ENCODE measurements at places on chromosomes 3 and 15. TPM values are rescaled to one million over a fixed set of nuclear protein-coding genes. Genes with fewer than 3 reads are reported as not detected.

SERPINI2 gene
- total RNA-seq = 0.25 TPM

IQSEC1 gene
- 28.2 TPM for total RNA-seq

- no peaks in the 10 kb centered on the region for H3K36me3 ChIP-seq
- no peak overlapping the region for H3K4me3 ChIP-seq
- no peaks in the 10 kb centered on the region for H3K27me3 ChIP-seq
- H3K4me1 ChIP-seq = no peaks in the 10 kb centered on the region
- H3K27ac ChIP-seq = no peak overlapping the region
Observed at GRCh38 chr3:38662544-38662943, 13.1 kb upstream of the SCN5A start.

DNA sequence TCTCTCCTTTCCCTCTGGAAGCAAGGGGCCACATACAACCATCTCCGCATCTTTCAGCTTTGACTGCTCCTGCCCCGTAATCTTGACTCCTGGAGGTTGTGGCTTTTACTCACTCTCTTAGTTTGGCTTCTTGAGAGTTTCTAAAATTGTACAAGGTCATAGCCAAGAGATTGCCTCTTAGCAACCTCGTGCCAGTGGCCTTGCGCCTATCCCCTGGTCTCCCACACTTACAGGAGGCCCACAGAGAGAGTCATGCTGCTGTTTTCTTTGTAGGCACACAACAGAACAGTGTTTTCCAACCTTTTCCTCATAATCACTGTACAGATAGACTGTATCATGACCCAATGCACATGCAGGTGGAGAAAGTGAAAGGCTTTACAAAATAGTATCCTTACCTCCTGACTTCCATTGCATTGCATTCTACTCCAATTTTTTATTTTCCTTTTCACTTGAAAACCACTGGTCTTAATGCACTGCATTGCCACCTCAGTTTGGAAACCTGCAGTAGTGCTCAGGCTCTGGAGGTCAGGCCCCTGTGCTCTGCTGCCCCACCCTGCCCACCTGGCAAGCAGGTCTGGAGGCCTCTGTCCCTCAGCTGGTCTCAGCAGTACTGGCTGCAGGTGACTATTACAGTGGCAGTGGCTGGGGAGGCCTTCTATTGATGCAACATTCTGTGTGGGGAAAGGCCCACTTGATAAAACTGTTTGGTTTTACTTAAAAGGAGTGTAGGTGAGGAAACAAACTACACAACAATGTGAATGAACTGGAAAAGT is 156.2 kb downstream of the DNAJB8 start:
- H3K36me3 ChIP-seq = no peaks in the 10 kb centered on the region
- H3K27me3 ChIP-seq = no peaks in the 10 kb centered on the region
- H3K4me3 ChIP-seq = no peak overlapping the region
- DNase-seq = no peak
- H3K27ac ChIP-seq = no peak overlapping the region

DNA sequence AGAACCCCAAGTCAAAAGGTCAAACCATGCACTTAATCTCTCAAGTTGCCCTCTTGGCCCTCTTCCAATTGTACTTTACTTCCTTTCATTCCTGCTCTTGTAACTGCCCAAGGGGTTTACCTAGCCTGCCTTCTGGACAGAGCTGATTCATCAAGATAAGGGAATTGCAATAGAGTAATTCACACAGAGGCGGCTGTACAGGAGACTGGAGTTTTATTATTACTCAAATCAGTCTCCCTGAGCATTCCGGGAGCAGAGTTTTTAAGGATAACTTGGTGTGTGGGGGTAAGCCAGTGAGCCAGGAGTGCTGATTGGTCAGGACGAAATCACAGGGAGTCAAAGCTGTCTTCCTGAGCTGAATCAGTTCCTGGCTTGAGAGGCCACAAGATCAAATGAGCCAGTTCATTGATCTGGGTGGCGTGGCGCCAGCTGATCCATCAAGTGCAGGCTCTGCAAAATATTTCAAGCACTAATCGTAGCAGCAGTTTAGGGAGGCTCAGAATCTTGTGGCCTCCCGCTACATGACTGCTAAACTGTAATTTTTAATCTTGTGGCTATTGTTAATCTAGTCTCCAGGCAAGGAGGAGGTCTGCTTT is 590.0 kb downstream of the EPHA3 start:
- H3K4me1 ChIP-seq = no peaks in the 10 kb centered on the region
- no peak overlapping the region for H3K4me3 ChIP-seq
- no peak for DNase-seq
- no peak overlapping the region for H3K27ac ChIP-seq
- no peaks in the 10 kb centered on the region for H3K36me3 ChIP-seq

GRCh38 chr3:153160451-153161137 is 1.4 kb upstream of the RAP2B start:
- peak overlapping the region; percentile 57 for H3K27ac ChIP-seq
- H3K27me3 ChIP-seq = no peaks in the 10 kb centered on the region
- no peaks in the 10 kb centered on the region for H3K4me1 ChIP-seq
- DNase-seq = peak; percentile 85
- peak overlapping the region; percentile 76 for H3K4me3 ChIP-seq
- no peaks in the 10 kb centered on the region for H3K36me3 ChIP-seq

- DNase-seq = no peak
- H3K27ac ChIP-seq = no peak overlapping the region
- H3K4me3 ChIP-seq = no peak overlapping the region
- no peaks in the 10 kb centered on the region for H3K36me3 ChIP-seq
- H3K27me3 ChIP-seq = no peaks in the 10 kb centered on the region
Observed at GRCh38 chr3:56291953-56292352, 176.3 kb downstream of the ERC2 start.

DNA sequence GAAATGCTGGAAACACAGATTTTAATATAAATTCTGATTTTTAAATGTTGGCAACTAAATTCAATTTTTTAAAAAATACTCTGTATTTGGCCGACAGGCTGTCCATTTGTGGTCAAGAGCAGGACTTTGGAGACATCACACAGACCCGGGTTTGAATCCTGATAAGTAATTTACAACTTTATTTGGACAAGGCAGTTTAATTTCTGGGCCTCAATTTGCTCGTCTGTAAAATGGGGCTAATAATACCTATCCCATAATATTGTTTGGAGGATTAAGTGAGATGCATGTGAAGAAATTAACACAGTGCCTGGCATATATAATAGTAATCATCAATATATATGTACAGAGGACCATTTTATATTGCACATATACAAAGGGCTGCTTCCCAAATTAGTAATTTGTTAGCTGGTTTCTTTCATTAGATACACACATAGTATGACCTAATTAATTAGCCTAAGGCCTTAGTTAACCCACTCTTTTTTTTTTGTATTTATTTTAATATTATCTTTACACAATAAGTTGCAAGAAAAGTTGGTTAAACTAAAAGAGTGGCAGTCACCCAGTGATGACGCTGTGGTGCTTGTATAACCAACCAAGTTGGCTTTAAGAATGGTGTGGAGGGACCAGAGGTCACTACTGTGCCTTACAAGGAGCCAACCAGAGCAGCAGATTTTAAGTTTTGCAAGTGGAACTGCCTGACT is 665 bp downstream of the PIGB start:
- H3K27me3 ChIP-seq = no peaks in the 10 kb centered on the region
- peaks cover 3% of the 10 kb centered on the region for H3K4me1 ChIP-seq
- H3K36me3 ChIP-seq = no peaks in the 10 kb centered on the region
- H3K4me3 ChIP-seq = peak overlapping the region; percentile 88
- no peak overlapping the region for H3K27ac ChIP-seq

All from H1 (cell line).